Endothelial cell of umbilical vein (primary cell): ENCODE measurements at places on chromosomes 11 and 22. TPM values are rescaled to one million over a fixed set of nuclear protein-coding genes. Genes with fewer than 3 reads are reported as not detected.

PIK3C2A gene
- total RNA-seq = 142 and 148 TPM in 2 replicates

OR52B6 gene
- total RNA-seq = not detected in 2 replicates

ASRGL1 gene
- total RNA-seq = 30.5 and 33.1 TPM in 2 replicates

ARVCF gene
- 105 and 109 TPM in 2 replicates for total RNA-seq

HORMAD2 gene
- total RNA-seq = not detected in 2 replicates

SGSM1 gene
- 0.12 and 1.1 TPM in 2 replicates for total RNA-seq

ALKBH3 gene
- 32.3 and 34.7 TPM in 2 replicates for total RNA-seq

SPDYC gene
- total RNA-seq = not detected in 2 replicates

NXPE1 gene
- total RNA-seq = not detected in 2 replicates

BRSK2 gene
- 0.20 and 0.39 TPM in 2 replicates for total RNA-seq

LAYN gene
- 2.2 and 2.3 TPM in 2 replicates for total RNA-seq

PITPNM1 gene
- total RNA-seq = 26.4 and 50.9 TPM in 2 replicates

FLRT1 gene
- total RNA-seq = not detected in 2 replicates

ACR gene
- 4.1 and 4.9 TPM in 2 replicates for total RNA-seq

DNA sequence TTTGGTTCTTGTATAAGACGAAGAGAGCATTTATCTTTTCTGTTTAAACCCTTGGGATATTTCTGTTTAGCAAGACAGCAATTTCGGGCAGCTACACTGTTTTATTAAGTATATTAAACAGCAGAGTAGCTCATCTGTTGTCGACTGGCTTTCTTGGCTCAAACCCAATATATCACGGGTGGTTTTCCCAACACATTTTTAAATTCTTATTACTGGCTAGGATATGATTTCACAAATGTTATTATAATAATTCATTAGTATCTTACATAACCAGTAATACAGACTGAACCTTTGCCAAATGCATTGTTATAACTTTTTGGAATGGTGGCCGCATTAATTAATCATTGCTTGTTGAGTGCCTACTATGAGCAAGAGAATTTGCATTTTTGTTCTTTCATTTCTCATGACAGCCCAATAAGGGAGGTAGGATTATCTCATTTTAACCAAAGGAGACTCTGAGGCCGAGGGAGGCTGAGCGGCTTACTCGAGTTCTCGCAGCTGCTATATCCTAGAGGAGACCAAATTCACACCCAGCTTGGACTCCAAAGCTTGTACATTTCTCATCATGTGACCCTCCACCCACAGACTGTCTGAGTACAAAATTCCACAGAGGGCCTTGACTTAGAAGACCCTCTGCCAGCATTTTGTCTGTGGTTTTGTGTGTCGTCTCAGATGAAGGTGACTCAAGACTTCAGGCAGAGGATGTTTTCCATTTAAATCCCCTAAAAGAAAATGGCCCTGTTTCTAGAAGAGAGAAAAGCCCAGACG lies 304.9 kb downstream of the NTM start:
- no peak for DNase-seq

DNA sequence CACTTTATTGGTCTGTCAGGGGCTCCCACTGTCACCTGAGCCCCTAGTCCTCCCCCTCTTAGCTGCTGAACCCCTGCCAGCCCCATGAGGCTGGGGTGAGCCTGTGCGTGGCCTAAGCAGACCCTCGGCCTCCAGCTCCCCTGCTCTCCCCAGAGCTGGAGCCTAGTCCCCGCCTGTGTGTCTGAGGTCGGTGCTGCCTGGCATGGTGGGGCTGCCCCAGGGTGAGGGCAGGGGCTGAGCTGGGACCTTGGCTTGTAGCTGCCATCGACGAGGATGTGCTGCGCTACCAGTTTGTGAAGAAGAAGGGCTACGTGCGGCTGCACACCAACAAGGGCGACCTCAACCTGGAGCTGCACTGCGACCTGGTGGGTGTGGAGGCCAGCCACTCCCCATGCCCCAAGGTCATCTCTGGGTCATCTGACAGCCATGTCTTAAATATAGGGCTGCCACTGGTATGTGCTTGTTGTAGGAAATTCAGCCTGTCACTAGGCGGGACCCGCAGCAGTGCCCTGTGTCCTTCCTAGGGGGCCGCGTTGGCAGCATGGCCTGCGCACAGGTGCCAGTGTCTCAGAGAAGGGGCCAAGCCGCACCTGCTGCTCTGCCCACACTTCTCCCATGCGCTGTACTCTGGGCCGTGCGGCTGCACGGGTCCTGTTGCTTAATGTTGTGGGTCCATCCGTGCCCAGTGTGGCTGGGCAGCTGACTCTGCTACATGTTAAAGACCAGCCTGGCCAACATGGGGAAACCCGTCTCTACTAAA lies 21.0 kb downstream of the PPIL2 start:
- DNase-seq = no peak

DNA sequence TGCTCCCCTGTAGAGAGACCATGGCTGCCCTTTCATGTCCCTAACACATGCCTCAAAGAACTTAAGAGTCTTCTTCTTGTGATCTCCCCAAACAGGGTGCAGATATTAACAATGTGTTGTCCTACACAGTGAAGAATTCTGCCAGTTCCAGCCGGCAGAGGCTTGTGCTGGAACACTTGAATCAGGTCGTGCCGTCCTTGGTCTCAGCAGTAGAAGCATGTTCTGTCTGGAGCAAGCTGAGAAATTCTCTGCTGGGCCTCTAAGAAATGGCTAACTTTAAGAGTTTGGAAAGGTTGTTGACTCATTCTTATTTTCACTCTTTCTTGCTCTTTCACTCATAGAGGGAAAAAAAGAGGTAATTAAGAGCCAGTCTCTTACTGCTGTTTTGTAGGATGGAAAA lies 71.1 kb upstream of the SLC25A18 start:
- no peak for DNase-seq

GRCh38 chr11:10796191-10796590 lies 12.5 kb downstream of the EIF4G2 start:
- no peak for DNase-seq

DNA sequence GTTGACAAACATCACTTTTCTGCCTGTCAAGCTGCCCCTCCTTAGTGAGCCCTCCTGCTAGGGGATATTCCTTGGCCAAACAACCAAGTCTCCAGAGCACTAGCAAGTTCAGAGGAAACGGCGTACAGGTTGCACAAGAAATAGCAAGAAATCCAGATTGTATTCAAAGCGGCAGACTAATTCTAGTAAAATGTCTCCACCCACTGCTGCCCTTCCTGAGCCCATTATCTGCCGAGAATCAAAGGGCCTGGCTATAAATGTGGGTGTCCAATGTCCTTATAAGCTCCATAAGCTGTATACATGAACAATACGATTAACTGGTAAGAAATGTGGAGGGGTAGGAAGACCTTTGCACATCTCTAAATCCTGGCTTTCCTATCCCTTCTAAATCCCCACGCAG lies 44.0 kb upstream of the AKIP1 start:
- no peak for DNase-seq

DNA sequence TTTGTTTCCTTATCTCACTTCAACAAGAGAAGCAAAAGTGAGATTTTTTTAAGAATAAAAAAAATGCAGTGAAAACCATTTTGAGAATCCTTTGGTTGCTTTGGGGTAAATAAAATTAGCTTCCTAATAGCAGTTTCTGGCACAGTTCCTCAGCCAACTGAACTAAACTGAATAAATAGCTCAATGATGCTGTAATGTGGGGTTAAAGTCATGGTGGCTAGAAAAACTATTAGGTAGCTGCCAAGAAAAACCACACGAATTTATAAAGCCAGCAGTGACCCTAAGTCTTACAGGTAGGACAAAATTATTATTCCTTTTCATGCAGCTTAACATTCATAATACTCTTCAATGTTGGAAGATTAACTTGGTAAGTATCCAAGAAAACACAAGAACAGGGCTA lies 142.4 kb downstream of the APIP start:
- DNase-seq = no peak

DNA sequence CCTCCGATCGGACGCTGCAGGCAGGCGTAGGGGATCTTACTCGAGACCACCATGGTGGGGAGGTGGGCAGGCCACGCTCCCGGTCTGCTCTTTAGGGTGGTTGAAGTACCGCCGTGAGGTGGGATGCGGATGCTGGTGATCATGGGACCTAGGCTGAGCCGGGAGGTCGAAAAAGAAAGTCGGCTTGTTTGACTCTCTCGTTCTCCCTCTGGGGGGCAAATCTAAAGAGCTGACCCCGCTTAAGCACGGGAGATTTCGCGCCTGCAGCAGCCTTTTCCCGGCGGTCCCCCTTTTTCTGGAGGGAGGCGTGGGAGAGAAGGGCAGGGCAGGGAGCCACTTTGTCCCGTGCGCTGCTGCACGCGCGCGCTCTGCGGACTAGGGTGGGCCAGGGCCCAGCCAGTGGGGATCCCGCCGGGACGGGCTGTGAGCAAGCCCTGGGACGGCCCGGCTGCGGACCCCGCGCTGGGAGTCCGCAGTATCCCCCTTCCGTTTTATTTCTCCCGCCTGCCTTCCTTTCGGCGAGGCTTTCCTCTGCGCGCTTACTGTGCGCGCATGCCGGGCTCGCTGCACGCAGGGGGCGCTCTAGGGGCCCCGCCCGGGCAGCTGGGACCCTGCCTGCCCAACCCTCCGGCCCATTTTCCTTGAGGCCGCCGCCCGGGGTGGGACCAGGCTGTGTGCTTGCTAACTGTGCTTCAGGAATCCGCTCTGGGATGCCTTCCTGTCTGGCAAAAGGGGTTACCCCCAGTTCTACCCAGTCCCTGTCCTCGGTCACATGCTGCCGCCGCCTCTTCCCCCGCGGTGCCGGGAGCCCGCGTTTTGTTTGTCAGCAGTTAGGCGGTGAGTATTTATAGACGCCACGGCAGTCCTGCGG lies 81.0 kb downstream of the PRR5L start:
- DNase-seq = peak; percentile 35

- DNase-seq = no peak
These were observed 105.5 kb downstream of the C11orf87 start for GRCh38 chr11:109527496-109527895.

DNA sequence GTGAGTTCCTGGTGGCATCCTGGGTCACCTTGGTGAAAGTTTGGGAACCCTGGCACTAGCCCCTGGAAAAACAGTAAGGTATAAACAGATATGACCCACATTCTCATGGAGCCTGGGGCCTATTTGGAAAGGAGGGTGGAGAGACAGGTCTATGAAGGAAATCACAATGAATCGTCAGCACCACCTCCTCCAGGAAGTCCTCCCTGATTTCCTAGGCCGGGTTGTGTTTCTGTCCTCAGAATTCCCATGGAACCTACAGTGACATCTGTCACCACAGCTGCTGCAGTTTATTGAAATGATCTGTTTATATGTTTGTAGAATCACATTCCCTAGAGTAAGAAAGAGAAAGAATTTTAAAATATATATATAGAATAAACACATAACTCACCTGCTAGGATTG lies 71.8 kb upstream of the ASPHD2 start:
- no peak for DNase-seq

DNA sequence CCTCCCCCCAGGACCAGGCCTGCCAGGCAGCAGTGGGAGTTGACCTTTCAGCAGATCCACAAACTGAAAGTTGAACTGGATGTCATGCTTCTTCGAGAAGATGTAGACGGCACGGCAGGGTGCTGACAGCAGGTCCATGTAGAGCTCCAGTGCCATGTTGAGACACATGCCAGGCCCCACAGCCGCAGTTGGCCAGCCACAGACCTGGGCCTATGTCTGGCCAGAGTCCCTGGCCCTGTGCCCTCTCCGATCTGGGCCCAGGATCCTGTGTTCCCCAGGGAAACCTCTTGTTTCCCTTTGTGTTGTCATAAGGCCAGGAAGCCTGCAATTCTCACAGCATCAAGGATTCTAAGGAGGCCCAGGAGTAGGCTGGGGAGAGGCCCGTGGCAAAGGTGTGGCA lies at the start of gene GSTT4:
TSS of gene GSTT4 (minus strand) at position 253 of the 400 bp plus-strand sequence. CDS start at position 156, 97 bp downstream.
- no peak for DNase-seq

DNA sequence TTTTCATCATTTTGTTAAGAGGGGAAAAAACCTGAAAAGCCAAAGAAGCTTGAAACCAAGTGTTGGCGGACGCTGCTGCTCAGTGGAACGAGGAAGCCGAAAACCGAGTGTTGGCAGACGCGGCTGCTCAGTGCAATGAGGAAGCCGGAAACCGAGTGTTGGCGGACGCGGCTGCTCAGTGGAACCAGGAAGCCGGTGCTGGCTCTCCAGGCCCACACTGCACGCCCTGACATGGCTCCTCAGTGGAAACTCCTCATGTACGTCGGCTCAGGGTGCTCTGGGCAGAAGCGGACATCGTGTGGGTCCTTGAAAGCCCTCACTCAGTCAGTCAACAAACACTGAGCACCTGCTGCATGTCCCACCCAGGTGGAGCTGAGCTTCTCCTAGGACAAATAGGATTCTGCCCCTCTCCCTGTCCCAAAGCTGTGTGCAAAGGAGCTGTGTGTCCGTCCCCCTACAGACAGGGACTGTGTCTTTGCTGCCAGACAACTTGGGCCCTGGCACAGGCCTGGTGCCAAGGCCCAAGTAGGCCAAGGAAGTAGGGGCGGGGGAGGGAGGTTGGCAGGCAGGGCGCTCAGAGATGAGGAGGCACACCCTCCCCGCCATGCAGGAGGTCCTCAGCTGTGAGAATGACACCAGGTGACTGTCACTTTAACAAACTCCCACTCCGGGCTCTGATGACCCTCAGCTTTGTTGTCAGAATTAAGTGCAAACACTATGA lies 37.3 kb downstream of the PHF21B start:
- DNase-seq = no peak

- no peak for DNase-seq
These were observed 48.3 kb upstream of the PHOX2A start for GRCh38 chr11:72292106-72292785.

DNA sequence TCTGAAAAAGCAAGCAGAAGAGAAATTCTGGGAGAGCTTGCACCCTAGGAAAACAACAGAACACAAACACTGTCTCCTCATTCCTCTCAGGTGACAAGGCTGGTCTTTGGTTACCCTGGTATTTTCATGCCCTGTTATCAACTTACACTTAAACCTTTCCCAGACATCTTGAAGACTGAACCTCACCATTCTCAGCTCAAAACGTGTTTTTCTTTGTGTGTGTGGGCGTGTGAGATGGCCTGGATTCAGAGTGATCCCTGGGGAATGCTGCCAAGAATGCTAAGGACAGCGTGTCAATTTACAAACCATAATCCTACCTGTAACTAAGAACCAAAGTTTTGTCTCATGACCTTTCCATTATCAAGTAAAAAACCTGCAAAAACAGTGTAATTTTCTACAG lies 33.3 kb downstream of the ELF5 start:
- DNase-seq = no peak

GRCh38 chr11:133872160-133872559 lies 26.8 kb upstream of the SPATA19 start:
- DNase-seq = no peak

GRCh38 chr22:48055827-48056226 lies 1293.4 kb downstream of the TBC1D22A start:
- DNase-seq = no peak

DNA sequence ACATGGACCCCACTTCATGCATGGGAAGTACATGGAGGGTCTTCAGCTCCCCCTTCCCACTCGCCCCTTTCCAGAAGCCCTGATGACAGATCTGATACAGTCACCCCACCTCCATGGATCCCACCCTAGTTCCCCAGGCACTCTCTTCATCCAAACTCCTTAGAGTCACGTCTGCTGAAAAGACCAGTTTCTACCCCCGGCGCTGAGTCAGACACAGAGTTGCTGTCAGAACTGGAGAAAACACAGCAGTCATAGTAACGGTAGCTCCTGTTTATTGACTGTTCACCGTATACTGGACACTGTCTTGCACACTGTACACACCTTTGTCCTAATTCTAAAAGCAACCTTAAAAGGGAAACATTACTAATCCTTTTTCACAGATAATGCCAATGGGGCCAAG lies 29.1 kb downstream of the DRD2 start:
- DNase-seq = no peak
